Stimulated activated CD4-positive, alpha-beta T cell treated with anti-CD3 and anti-CD28 coated beads, TNF-alpha, amount 100 ng/mL, for 4 hours (primary cell): ENCODE measurements at places on chromosomes 2 and 18.

- DNase-seq: no peak
Observed at GRCh38 chr18:43193336-43193735, 77.9 kb upstream of the RIT2 start.

GRCh38 chr2:167212014-167212648, 323.9 kb downstream of the XIRP2 start:
- DNase-seq: no peak

- no peak for DNase-seq
Observed at GRCh38 chr18:74083557-74083952, 64.1 kb downstream of the FBXO15 start.

- DNase-seq: no peak
Observed at GRCh38 chr2:237763812-237764211, 34.8 kb upstream of the RBM44 start.

DNA sequence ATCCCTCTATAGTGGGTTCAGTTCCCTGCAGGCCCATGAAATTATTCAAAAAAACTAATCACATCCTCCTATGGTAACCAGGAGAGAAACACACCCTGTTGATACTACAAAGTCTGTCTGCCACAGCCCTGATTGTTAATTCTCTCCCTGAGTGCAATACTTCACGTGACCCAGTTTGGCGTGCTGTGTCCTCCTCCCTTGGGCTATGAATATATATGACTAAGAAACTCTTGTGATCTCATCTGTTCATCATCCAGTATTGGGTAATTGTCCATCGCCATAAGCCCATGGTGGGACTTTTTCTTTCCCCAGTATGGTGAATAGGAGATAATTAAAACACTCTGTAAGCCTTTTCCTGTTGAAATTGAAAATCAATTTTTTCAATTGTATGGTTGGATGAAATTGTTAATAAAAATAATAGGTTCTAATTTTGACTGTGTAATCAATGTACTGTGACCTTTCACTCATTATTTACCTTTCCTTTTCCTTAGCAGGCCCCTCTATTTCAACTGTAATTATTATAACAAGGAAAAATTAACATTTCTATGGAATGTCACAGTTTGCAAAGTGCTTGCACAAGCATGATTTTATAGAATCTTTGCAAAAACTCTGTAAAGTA, 1822.6 kb downstream of the SUCLG1 start:
- DNase-seq: no peak

DNA sequence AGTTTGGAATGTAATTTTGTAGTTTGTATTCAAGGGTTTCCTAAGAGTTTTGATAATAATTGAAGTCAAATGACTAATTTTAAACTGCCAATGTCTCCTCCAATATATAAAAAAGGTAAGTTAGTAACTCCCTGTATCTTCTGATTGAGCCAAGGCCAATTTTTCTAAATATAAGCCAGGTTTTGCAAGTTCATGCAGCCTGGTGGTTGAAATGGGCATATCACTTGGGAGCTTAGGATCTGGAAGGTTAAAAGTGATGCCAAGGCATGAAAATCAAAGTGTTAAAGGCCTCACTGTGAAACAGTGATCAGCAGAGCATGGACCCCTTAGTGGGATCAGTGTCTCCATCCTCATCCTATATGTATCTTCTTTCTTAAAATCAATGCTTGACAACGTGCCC, 60.5 kb downstream of the MERTK start:
- DNase-seq: no peak

DNA sequence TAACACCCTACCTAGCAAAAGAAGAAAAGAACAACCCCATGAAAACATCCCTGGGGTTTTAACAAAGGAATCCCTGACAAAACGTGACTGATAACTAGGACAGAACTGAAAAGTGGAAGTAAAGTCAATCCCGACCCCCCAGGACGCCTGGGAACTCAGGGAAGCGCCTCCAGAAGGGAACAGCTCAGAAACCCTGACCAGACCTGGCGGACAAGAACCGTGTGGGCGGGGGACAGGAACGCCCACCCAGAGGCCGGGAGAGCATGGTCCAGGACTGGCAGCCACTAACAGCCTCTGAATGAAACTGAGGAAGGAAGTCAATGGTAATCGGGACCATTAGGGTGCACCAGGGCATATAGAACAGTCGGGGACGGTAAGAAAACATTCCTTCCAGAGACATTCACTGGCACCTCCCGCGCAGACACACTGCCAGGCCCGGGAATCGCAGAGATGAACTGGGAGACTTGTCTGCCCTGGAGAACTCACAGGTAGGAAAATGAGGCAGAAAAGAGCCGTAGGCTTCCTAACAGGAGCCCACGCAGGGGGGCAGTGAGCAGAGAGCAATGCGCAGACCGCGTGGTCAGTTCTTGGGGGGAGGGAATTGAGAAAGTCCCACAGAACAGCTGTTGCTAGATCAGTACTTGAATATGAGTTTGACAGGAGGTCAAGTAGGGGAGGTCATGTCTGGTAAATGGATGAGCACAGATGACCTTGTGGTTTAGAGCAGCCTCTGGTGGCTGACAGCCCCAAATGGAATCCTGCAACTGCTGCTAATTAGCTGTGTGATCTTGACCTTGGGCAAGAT, 1.3 kb upstream of the TBC1D8 start:
- no peak for DNase-seq

GRCh38 chr18:12765126-12765525, 62.3 kb downstream of the PSMG2 start:
- DNase-seq: no peak

- DNase-seq: no peak
Observed at GRCh38 chr2:75018162-75018561, 59.7 kb downstream of the POLE4 start.

- no peak for DNase-seq
Observed at GRCh38 chr2:11855064-11855760, 108.8 kb downstream of the LPIN1 start.

- DNase-seq: no peak
Observed at GRCh38 chr2:233692648-233693047, at the start of gene UGT1A6. Gene UGT1A6, plus strand, starts transcription at chr2:233692890. Its CDS starts 115 bp downstream, at chr2:233693005.
